ENCODE measurements at places on chromosomes 13 and 19.
A peak's percentile ranks its signal among the peaks of the same experiment; 100 is the strongest.

- peaks cover 4% of the 10 kb centered on the region for H3K36me3 ChIP-seq
- H3K4me1 ChIP-seq, result no peaks in the 10 kb centered on the region
- H3K27ac ChIP-seq, result no peak overlapping the region
- DNase-seq, result no peak
- no peaks in the 10 kb centered on the region for H3K27me3 ChIP-seq
Measured at GRCh38 chr13:74070065-74070464, 64.1 kb downstream of the KLF12 start.

- no peak overlapping the region for H3K27ac ChIP-seq
- no peak overlapping the region for H3K4me3 ChIP-seq
- DNase-seq, result no peak
- no peaks in the 10 kb centered on the region for H3K36me3 ChIP-seq
- no peaks in the 10 kb centered on the region for H3K4me1 ChIP-seq
Measured at GRCh38 chr19:47897861-47898260, 11.7 kb upstream of the SULT2A1 start.

DNA sequence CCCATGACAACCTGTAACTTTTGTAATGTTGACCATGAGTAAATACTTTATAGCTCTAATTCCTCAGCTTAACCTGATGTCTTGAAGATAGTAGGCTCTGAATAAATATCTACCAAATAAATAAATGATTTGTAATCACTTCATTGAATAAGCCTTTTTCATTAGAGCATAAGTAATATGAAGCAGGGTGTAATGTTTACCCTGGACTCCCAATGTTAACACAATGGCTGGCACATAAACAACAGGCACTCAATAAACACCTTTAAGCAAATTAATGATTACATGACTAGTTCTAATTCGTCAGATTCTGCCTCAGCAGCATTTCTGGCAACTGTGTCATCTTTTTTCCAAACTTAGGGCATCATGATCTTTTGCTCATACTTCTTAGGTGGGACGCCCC is 396.3 kb downstream of the LIG4 start:
- H3K4me3 ChIP-seq, result no peak overlapping the region
- no peaks in the 10 kb centered on the region for H3K27me3 ChIP-seq
- DNase-seq, result no peak
- no peak overlapping the region for H3K27ac ChIP-seq

DNA sequence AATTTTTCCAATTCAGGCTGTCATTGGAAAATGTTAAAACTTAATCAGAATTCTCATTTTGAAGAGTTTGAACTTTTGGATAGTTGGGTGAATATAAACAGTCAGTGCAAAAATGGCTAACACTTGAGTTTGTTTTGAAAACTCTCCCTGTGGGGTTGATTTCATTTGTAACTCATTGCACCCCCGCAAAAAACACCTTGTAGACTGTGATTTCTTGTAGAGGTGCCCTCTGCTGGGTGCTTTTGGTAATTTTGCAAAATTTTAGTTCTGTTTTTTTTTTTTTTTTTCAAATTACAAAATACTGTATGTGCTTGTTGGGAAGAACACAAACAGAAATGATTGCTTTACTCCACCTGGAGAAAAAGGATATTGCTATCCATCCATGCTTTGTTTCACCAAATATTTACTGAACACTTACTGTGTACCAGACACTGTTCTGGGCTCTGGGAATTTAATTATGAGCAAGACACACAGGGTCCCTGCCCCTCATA is 28.2 kb upstream of the GPI start:
- H3K36me3 ChIP-seq, result peaks cover 45% of the 10 kb centered on the region
- peaks cover 4% of the 10 kb centered on the region for H3K4me1 ChIP-seq

- peak overlapping the region; percentile 9 for H3K27ac ChIP-seq
- no peaks in the 10 kb centered on the region for H3K36me3 ChIP-seq
- H3K27me3 ChIP-seq, result no peaks in the 10 kb centered on the region
- no peak overlapping the region for H3K4me3 ChIP-seq
Measured at GRCh38 chr13:101706651-101707050, 254.2 kb downstream of the ITGBL1 start.

- peak overlapping the region; percentile 31 for H3K4me3 ChIP-seq
- no peaks in the 10 kb centered on the region for H3K36me3 ChIP-seq
- DNase-seq, result no peak
- H3K27me3 ChIP-seq, result peaks cover 30% of the 10 kb centered on the region
- H3K4me1 ChIP-seq, result peaks cover 9% of the 10 kb centered on the region
Measured at GRCh38 chr13:23902975-23903905, 5.9 kb upstream of the C1QTNF9B start.

- no peaks in the 10 kb centered on the region for H3K27me3 ChIP-seq
- H3K4me1 ChIP-seq, result peaks cover 21% of the 10 kb centered on the region
- peak overlapping the region; percentile 100 for H3K27ac ChIP-seq
- no peak overlapping the region for H3K4me3 ChIP-seq
- H3K36me3 ChIP-seq, result peaks cover 4% of the 10 kb centered on the region
- DNase-seq, result peak; percentile 99
Measured at GRCh38 chr13:95267662-95268342, 33.4 kb downstream of the ABCC4 start.

DNA sequence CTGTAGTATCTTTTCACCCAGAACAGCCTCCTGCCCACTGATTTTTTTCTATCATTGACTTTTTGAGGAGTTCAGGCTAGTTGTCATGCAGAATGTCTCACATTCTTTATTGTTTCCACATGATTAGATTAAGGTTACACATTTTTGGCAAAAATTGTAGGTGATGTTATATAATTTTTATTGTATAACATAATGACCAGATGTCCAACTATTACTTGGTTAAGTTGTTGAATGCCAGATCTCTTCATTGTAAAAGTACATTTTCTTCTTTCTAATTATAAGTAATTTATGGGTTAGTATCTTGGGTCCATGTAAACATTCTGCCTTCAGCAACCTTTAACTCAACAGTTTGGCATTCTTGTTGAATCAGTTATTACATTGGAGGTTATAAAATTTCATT is 138.4 kb downstream of the POSTN start:
- H3K4me1 ChIP-seq, result no peaks in the 10 kb centered on the region
- H3K4me3 ChIP-seq, result no peak overlapping the region
- DNase-seq, result no peak
- H3K27ac ChIP-seq, result no peak overlapping the region

- H3K4me3 ChIP-seq, result no peak overlapping the region
- DNase-seq, result no peak
- no peaks in the 10 kb centered on the region for H3K36me3 ChIP-seq
- no peak overlapping the region for H3K27ac ChIP-seq
- no peaks in the 10 kb centered on the region for H3K27me3 ChIP-seq
Measured at GRCh38 chr19:45460807-45461347, 6.9 kb upstream of the FOSB start.

- H3K27ac ChIP-seq, result no peak overlapping the region
- peaks cover 7% of the 10 kb centered on the region for H3K4me1 ChIP-seq
- no peaks in the 10 kb centered on the region for H3K36me3 ChIP-seq
- no peak for DNase-seq
Measured at GRCh38 chr19:44924243-44924725, 9.9 kb downstream of the APOC1 start.

DNA sequence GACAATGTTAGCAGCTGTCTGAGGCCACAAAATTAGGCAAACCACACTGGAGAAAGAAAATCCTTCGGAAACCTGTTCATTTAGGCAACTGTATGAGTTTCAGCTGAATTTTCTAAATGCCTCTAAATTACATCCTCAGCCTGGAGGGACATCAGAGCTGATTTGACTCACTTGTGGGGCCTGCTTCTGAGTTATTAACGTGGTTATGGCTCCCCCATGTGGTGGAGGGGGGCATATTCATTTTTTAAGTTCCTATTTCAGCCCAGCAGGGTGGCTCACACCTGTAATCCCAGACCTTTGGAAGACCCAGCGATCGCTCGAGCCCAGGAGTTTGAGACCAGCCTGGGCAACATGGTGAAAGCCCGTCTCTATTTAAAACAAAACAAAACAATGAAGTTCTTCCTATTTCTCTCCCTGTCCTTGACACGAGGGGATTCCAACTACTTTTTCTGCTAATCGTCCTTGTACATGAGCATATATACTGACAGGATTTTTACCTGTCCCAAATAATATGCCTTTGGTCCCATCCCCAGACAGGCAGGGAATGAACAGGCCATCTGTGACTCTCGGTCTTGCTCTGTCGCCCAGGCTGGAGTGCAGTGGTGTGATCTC is 31.5 kb upstream of the HIF3A start:
- H3K27ac ChIP-seq, result no peak overlapping the region
- peak; percentile 81 for DNase-seq
- peaks cover 74% of the 10 kb centered on the region for H3K27me3 ChIP-seq
- no peaks in the 10 kb centered on the region for H3K36me3 ChIP-seq

DNA sequence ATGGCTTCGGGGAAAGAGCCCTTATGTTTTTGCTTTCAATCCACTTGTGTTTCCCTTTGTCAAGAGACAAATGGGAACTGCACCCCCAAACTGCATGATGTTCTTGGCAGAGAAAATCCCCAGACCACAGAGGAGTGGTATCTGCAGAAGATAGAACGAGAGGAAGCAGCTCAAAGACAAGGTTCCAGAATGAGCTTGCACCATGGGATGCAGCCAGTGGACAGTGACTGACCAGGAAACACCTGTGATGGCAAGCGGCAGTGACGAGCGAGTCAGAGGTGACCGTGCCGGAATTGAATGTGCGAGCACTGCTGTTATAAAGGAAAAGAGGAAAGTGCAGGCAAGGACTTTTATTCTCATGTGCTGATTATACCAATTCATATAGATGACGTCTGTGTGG is 46.3 kb downstream of the IRS2 start:
- no peaks in the 10 kb centered on the region for H3K27me3 ChIP-seq
- H3K4me1 ChIP-seq, result peaks cover 5% of the 10 kb centered on the region
- H3K36me3 ChIP-seq, result no peaks in the 10 kb centered on the region
- H3K4me3 ChIP-seq, result no peak overlapping the region
- no peak overlapping the region for H3K27ac ChIP-seq

DNA sequence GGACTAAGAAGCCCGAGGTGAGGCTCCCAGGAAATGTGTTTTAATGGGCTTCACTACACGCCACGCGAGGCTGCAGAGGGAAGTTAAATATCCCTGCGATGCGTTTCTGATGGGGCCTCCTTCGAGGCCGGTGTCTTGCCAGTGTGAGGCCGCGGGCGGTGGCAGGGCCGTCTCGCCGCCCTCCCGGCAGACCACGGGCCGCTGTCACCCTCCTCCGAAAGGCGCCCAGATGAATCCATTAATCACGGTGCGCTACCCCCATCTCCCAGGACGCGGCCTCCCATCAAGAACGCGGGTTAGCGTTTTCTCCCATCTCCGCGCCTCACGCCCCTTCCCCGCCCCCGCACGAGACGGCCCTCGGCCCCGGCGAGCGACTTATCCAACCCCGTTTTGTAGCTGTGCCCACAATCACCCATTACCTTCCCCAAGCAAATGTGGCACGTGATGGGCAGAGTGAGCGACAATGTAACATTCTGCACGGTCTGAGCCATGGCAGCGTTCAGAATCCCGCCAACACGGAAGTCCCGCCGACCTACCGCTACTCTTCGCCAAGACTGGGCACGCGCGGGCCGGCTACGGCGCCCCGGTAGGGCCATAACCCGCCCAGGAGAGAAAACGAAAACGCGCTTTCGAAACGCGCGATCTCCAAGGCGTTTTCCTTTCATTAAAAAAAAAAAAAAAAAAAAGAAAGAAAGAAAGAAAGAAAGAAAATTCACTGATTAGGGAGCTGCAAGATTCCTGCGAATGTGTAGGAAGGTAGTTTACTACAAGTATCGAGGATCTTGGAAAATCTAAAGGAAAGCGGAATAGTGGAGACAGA is at the start of gene OBI1:
Gene OBI1, minus strand, starts transcription at position 526 of the 820 bp plus-strand sequence. Its CDS starts 35 bp downstream, at position 491.
- H3K4me1 ChIP-seq, result peaks cover 1% of the 10 kb centered on the region
- no peaks in the 10 kb centered on the region for H3K36me3 ChIP-seq
- peak within 1 kb of the TSS; percentile 94 for H3K4me3 ChIP-seq
- H3K27ac ChIP-seq, result peak within 1 kb of the TSS; percentile 71

- no peak overlapping the region for H3K27ac ChIP-seq
- H3K36me3 ChIP-seq, result no peaks in the 10 kb centered on the region
- no peak overlapping the region for H3K4me3 ChIP-seq
- DNase-seq, result no peak
- H3K4me1 ChIP-seq, result no peaks in the 10 kb centered on the region
- no peaks in the 10 kb centered on the region for H3K27me3 ChIP-seq
Measured at GRCh38 chr13:59538512-59538911, 625.2 kb downstream of the DIAPH3 start.

DNA sequence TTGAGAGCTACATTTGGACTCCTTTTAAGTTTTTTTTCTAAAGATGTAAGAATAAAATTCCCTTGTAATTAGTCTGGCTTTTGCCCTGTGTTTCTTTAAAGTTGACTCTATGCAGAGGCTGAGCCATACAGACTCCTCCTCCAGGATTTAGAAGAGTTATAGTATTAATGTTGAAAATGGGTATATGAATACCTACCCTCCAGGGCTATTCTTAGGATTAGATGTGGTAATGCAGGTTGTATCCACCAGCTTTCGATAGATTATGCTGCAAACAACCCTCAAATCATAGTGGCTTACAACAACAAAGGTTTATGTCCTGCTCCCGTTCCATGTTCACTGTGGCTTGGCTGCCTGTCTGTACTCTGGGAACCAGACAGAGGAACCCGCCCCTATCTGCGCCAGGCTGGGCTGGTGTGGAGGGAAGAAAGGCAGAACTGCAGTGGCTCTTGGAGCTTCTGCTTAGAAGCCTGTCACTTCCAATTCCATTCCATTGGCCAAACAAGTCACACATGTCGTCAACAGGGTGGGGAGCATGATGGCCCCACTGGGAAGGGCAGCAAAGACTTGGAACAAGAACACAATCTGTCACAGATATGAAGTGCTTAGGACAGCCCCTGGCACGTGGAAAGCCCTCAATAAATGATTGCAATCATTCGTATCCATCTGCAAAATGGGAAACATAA is 290.8 kb downstream of the FOXO1 start:
- H3K4me1 ChIP-seq, result peaks cover 3% of the 10 kb centered on the region
- DNase-seq, result no peak
- peaks cover 7% of the 10 kb centered on the region for H3K27me3 ChIP-seq
- no peak overlapping the region for H3K27ac ChIP-seq
- no peaks in the 10 kb centered on the region for H3K36me3 ChIP-seq

- H3K27me3 ChIP-seq, result no peaks in the 10 kb centered on the region
- no peaks in the 10 kb centered on the region for H3K36me3 ChIP-seq
- no peak for DNase-seq
- H3K27ac ChIP-seq, result no peak overlapping the region
- H3K4me1 ChIP-seq, result no peaks in the 10 kb centered on the region
Measured at GRCh38 chr13:59367467-59367866, 796.3 kb downstream of the DIAPH3 start.

Measured in mesenchymal stem cell (in vitro differentiated cells and primary cell).